Nephron progenitor cell (in vitro differentiated cells): ENCODE measurements at places on chromosomes 7 and 10.

- peak; percentile 64 for DNase-seq
These were observed 96.3 kb downstream of the DNAJB6 start for GRCh38 chr7:157432957-157433576.

- no peak for DNase-seq
These were observed 351.9 kb upstream of the NPVF start for GRCh38 chr7:25580141-25580540.

DNA sequence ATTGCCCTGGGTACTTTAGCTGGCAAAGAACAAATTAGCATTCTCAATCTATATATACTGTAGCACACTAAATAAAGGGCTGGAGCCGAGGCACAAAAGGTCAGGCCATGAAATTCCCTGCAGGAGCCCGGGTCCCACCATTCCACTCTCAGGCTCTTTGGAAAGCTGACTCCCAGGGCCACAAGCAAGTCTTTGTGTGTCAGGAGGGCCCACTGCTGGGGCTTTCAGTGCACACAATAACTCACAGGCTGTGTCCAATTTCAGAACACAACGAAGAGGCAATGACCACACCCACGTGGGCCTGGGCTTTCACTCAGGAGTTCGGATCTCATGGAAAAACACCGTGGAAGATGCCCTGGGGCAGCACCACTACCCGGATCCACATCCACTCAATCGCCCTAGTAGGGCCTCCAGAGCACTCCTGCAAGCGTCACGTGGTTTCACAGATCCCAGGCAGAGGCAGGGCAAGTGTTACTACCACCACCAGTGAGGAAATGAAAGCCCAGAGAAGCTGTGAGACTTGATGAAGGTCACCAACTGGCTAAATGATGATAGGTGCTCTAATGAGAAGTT is 60.3 kb downstream of the COBL start:
- DNase-seq, result no peak

GRCh38 chr10:122503886-122504609 is 42.7 kb downstream of the HTRA1 start:
- DNase-seq, result no peak

DNA sequence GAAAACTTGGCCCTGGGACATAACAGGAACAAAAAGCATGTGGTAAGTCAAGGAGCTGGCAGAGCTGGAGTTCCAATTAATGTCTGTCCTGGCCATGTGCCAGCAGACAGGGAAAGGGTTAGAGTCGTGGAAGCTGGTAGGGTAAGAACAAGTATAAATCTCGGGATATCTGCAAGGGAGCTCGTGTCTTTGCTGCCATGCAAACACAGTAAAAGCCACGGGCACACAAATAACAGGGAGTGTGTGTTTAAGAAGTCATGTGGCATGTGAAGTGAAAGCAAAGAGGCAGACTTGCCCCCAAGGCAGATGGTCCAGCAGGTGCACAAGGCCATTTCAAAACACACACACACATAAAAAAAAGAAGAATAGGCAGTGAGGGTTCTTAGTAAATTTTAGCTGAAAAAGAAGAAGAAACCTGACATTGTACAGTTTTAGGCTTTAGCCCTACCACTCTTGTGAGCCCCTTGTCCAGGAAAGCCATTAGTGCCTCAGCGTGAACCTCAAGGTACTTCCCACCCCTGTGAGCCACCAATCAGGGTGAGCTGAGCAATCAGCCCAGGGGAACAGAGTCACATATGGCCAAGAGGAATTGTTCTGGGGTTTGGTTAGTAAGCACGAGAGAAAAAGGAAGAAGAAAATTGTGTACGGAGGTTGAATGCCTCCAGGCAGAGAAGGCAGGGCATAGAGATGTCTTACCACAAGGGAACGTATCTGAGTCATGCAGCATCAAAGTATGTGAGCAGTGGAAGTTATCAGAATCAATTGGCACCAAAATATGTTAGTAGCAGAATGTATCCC is 32.8 kb upstream of the ARHGAP12 start:
- no peak for DNase-seq

GRCh38 chr10:52778511-52779392 is 6.2 kb upstream of the MBL2 start:
- DNase-seq, result no peak

DNA sequence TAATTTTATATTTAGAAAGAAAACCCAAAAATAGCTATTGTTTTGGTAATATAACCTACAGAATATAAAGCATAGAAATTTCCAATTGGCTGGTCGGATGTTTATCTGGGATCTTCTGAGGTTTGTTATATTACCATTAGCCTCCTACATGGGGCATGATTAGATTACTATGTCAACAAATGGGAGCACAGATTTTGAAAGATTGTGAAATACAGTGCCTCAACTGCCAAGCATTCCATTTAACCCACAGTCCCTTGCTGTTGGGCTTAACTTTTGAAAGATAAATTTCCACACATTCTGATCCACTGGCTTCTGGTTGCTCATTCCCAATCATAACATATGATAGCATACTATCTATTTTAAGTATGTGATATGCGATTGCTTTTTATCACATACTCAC is 455.4 kb upstream of the C7orf33 start:
- no peak for DNase-seq

GRCh38 chr10:132078746-132079345 is 13.1 kb downstream of the JAKMIP3 start:
- DNase-seq, result no peak

DNA sequence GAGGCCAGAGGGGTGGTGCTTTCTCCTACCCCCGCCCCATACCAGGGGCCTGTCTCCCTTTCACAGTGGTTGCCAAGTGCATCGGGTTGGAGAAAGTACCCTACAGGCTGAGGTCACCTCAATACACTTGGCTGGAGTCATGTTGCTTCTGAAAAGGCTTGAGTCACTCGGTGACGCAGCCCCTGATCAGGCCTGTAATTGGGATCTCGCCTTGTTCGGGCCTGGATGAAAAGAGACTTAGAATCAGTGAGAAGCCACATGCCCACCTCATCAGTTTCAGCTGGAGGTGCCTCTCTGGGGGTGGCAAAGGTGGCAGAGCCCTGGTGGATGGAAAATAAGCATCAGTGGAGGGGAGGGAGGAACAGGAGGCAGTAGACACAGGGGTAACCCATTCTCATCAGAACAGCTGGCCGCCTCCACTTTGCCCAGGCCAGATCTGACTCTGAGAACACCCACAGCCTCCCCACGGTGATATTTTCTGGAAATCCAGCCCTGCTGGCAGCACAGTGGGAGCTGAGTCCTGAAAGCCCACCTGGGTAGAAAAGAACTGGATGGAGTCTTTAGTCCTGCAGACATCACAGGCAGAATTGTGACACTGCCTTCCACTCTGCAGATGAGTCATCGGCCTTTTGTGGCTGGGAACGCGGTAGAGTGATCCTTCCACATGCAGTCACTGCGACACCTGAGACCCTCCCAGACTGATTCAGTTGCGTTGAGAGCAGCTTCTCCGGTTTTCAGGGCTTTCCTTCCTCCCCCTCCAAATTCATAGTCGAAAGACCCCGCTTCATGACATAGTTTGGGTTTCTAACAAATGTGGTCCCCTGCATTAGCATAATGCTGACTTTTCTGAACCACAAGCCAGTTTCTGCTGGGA is 108.0 kb downstream of the GRK5 start:
- peak; percentile 31 for DNase-seq
